Stimulated activated naive CD8-positive, alpha-beta T cell treated with anti-CD3 and anti-CD28 coated beads, Interleukin-15, Interleukin-2, amounts not matched to agents 100 U/mL and 50 U/mL, for 24 hours (primary cell): ENCODE measurements at places on chromosomes 2 and 18.

- no peak for DNase-seq
Measured at GRCh38 chr2:234595829-234596228, 98.9 kb upstream of the ARL4C start.

DNA sequence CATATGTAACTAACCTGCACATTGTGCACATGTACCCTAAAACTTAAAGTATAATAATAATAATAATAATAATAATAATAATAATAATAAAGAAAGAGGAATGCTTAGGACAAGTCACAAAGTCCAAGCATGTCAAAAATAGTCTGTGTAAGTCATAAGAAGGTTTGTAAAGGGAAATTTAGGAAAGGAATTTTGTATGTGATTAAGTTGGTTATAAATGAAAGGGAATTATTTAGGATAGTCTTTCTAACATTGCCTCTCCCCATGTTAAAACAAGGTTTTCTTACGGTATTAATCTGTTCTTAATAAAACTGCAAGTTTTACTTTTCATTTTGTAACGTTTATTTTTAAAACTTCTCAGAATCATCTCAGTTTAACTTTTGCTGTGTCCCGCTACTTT is 62.8 kb downstream of the SESTD1 start:
- DNase-seq: no peak

DNA sequence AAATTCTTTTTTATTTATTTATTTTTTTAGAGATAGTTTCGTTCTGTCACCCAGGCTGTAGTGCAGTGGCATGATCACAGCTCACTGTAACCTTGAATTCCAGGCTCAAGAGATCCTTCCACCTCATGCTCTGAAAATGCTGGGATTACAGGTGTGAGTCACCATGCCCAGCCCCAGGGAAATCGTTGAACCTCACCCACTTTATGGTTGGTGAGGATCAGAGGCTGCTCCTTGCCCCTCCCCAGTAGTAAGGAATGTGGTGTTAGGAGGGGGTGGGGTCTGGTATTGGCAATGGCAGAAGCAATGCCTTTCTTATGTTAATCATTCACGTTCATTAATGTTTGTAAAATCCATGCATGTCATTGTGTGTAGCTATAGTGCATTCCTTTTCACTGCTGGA is 161.9 kb downstream of the SUCLG1 start:
- DNase-seq: no peak

- DNase-seq: no peak
Measured at GRCh38 chr2:229408356-229408755, 137.3 kb upstream of the PID1 start.

- DNase-seq: no peak
Measured at GRCh38 chr2:99775585-99775984, 285.8 kb upstream of the REV1 start.

GRCh38 chr2:95023222-95023597 is 2.3 kb upstream of the MAL start:
- peak; percentile 44 for DNase-seq

DNA sequence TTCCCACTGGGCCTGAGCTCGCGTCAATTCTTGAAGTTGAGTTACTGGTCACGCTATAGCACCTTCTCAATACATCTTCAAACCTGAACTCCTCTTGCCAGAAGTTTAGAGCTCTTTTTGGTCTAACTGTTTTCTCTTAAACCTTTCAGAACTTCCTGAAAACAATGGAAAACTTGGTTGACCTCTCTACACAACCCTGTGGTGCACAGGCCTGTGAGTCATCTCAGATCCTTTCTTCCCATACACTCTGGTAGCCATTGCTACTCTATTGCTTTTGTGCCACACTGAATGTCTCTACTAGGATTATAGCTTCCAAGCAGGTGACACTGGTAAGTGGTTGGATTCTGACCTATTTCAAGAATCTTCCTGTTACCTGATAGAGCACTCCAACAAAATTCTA is 321.5 kb upstream of the FSIP2 start:
- DNase-seq: no peak

DNA sequence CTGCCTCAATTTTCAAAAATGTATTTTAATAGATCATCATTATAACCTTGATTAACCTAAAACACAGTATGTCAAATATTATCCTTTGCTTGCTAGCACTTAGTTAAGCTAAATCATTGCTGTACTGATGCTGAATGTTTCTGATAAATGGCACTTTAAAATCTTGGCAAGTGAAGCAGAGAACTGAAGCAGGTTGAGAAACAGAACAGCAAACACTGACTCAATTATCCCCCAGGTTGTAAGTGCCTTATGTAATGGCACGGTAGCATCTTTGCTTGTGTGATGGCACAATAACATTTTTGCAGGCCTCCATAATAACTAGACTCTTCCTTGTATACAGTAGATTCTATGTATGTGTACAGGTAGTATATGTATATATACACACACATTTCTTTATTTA is 33.8 kb downstream of the ARHGAP15 start:
- no peak for DNase-seq

DNA sequence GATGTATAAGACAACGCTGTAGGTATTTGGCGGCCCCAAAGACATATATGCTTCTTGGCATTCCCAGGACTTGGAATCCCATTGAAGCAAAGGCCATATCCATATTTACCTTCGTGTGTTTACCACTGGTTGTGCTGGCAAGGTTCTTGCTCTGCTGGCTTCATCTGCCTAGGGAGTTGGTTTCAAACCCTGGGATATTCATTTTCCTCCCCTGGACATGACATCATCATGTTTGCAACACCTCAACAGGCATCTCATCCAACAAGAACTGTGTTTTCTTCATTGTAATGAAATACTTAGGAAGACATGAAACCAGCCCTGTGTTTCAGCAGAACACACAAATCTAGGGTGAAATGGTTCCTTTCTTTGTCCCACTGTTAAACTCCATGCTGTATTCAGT is 77.9 kb upstream of the PHLPP1 start:
- DNase-seq: no peak

DNA sequence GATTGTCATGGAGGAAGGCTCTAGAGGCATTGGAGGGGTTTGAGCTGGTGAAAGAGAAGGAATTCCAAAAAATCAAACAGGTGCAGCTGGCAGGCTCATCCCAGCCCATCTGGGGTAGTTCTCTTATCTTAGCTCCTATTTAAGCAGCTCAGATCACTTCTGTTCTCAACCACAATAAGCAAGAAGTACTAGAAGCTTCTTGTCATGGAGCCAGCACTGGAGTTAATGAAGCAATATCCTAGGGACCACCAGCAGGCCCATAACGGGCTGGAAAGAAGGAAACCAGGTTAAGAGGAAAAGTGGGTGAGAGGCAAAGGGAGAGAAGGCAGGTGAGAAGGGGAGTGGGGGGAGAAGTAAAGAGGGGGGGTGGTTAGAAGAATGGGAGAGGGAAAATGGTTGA is 100.7 kb upstream of the ZFP36L2 start:
- no peak for DNase-seq

DNA sequence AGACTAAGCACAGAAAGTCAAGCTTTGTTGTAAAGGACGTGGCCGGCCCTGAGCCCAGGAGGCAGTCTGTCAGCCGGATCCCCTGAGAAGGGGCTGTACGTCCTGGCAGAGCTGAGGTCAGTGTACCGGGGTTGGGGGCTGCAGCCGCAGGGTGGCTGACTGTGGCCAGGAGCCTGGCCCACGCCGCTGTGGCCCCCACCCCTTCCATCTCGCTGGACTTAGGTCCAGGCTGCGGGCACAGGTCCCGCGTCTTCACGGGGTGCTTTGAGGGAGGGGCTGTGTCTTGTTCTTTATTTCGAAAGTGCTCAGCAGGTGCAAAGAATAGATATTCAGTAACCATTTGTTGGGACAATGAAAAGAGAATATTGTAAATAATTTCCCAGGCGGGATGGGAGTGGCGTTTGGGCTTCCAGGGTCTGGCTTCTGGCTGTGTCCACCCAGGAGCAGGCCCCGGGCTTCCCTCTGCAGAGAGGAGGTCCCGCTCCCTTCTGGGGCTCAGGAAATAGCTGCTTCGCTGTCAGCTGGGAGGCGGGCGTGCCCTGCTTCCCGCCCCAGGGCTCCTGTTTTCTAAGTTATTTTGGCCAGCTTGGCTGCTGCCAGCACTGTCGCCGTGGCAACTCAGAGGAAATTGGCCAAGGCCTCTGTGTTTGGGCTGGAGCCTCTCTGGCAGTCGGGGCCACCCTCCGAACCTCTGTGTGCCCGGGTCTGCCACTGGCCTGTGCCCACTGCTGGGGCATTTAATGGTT is 7.4 kb downstream of the NFATC1 start:
- DNase-seq: no peak

DNA sequence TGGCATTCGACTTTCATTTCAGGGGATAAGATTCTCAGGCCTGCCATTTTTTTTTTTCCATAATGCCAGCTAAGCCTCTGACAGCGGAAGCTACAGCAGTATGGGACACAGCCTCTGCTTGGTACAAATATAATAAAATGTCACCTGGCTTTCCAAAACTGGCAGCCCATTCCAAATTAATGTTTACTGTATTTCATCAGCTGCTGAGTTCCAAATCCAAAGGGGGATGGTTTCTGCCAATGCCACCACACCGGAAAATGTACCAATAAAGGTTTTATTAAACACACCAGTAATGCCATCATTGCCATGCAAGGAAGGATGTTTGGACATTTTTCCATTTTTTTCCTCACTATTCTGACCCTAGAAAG is 275.8 kb upstream of the CCDC68 start:
- no peak for DNase-seq

DNA sequence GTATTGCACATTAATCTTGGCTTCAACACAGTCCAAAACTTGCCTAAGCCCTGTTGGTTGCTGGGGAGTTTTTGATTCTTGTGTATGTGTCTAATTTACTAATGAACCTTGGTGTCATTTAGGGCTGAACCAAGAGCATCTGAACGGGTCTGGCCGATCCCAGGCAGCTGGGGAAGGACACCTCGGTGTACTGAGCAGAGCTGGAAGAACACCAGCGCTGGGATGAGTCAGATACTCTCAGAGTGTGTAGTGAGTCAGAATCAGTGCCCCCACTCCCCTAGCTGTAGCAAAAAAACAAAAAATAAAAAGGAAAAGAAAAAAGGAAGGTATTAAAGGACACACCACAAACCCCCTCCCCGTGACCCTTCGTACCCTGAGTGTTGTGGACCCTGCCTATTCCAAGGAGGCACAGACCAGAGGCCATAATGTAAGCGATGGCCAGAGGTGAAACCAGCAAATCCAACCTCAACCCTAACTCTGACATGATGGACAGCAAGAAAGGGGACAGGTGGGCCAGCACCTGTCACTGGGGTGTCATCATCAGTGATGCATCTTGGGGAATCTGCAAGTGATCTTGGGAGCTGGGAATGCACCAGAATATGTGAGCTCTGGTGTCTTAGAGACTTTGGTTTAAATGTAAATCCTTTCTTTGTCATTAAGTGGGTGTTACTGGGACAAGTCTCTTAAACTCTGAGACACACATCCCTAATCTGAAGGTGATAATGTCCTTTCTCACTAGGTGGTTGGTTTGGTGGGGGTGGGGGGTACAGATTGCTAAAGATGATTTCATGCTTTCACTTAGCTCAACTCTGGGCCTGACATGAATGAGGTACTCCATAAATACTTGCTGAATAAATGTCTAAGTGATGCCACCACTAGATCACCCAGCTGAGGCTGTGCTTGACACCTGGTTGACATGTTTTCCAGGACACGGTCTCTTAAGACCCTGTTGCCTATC is 34.2 kb upstream of the NCOA1 start:
- peak; percentile 21 for DNase-seq

GRCh38 chr2:62270728-62271127 is 74.8 kb downstream of the B3GNT2 start:
- DNase-seq: no peak

DNA sequence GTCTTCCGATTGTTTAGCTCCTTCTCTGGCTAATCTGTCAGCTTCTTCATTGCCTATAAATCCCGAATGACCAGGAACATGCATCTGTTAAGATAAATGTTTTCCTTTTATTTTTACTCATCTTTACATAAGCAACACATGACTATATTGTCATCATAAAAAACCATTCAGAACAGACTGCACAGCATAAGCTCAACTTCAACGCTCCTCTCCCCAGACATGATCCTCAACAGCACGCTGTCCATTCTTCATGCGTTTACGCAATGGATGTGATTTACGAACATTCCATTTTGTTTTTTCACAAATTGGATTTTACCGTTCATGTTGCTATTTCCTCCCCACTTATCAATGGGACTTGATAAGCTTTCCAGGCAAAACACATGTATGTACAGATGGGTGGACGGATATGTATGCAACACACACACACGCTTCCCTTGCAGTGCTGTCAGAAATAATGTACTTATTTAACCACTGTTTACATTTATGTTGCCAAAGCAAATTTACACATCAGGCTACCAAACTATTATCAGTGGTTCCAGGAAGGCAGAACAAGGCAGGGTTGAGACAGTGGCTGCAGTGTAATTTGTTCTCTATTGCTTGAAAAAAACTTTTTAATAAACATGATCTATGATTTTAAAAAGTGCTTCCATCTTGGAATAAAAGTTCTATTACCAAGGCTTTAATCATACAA is 12.2 kb downstream of the RNASEH1 start:
- no peak for DNase-seq

- no peak for DNase-seq
Measured at GRCh38 chr2:175955136-175955535, 46.9 kb downstream of the LNPK start.

DNA sequence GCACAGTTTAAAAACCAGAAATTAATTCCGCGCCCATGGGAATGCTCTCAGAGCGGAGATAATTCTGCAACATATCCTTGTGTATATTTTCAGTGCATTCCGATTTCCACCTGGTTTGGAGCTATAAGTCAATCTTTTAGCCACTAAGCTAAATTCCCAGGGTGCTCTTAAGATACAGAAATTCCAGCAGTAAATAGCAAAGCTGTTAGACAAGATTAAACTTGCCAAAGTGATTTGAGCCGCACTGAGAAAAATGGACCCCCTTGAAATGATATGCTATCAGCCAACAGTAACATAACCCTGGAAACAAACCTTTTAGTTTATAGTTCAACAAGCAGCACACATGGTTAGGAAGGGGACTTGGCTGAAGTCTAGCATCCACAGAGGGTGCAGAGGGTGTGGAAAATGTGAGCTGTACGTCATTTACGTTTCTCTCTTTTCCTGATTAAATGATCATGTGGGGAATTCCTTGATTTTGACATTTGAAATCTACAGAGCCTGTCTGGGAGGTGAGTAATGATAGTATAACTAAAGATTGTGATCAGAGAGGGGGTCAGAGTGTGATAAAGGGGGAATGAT is 99.8 kb upstream of the COPS8 start:
- DNase-seq: no peak

DNA sequence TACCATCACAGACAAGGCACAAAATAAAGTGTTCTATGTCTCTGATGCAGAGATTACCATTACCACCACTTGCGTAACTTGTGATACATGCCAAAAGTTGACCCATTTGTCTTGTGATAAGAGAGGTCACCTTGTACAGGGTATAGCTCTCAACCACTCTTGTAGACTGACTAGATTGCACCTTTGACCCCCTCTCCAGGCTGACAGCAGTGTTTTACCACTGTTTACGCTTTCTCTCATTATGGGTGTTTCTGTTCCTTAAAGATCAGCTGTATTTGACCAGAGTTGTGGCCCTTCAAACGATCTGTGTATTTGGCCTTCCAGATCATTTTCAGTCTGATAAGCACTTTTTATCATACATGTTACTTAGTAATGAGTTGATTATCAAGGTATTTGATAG is 215.7 kb upstream of the HNMT start:
- DNase-seq: no peak

GRCh38 chr18:50726960-50727589 is 92.7 kb downstream of the MRO start:
- DNase-seq: no peak
